Fibroblast of skin of abdomen (primary cell): ENCODE measurements at places on chromosomes 6 and 20.

DNA sequence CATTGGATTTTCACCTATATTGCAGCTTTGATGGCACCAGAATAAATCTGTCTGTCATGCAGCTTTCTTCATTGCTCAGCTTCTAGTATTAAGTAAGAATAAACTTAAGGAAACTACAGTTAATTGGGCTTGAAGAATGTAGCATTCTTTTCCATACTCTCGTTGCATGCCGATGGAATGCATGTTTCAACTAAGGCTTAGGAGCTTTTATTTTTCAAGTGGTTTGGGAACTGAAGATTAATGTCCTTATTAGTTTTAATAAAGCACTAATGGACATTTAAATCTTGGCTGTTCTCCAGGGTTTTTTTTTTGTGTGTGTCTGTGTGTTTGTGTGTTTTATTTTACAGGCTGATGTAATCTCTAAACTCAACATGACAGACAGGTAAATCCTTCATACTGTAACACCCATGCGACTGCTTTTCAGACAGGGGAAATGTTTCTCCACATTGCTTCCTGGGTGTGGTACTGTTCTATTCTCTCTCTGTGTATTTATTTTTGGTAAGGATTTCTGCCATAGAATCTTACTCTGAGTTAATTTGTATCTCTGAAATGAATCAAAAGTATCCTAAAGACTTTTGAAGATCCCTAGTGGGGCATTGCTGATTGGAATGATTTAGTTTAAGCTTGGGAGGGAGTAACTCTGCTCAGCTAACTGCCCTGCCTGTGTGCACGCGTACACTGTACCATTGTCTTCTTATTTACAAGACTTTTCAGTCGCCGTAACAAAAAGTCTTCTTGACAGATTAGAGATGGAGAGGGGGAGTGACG lies 38.0 kb downstream of the SLC9A8 start:
- DNase-seq: no peak

DNA sequence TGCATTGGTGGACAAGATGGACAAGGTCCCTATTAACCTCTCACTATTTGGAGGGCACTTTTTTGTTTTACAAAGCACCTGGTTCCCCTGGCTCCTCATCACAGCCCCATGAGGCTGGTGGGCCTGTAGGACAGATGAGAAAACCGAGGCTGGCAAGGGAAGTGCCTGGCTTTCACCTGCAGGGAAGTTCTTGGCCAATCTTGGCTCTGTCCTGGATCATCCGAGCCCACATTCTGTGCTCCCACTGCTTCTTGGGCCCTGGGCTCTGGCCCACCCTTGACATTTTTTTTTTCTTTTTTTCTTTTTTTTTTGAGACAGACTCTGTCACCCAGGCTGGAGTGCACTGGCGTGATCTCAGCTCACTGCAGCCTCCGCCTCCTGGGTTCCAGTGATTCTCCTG lies 14.7 kb downstream of the SLC13A3 start:
- no peak for DNase-seq

DNA sequence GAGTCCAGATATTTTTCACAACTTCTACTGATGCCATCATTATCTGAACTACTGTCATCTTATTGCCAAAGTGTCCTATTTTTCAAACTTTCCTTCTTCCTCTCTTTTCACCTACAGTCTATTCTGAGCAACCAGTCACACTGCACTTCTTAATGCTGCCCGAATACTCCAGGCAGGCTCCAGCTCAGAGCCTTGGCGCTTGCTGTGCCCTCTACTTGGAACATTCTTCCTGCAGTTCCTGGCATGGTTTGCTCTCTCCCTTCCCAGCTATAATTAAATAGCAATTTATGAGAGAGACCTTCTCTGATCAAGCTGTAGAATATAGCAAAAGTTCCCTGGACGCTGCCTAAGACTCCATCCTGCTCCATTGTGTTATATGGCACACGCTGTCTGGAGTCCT lies 831.6 kb downstream of the QKI start:
- DNase-seq: no peak

GRCh38 chr20:23150304-23151007 lies 64.3 kb upstream of the CD93 start:
- DNase-seq: no peak

- peak; percentile 26 for DNase-seq
These were observed 310.6 kb downstream of the PRKN start for GRCh38 chr6:162416831-162417537.

DNA sequence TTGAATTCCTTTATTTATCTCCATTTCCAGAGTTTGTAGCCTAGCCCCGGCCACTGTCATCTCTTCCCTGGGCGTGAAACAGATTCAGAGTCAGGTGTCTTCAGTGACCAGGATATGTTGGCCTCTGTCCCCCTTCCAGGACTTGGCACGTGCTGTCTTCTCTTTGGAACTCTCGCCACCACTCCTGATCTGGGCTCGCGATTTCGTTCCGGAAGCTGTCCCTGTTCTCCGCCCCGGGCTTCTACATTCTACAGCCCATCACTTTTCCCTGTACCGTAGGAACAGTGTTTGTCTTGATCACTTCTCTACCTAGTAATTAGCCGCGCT lies 739 bp downstream of the GSS start:
- peak; percentile 51 for DNase-seq

DNA sequence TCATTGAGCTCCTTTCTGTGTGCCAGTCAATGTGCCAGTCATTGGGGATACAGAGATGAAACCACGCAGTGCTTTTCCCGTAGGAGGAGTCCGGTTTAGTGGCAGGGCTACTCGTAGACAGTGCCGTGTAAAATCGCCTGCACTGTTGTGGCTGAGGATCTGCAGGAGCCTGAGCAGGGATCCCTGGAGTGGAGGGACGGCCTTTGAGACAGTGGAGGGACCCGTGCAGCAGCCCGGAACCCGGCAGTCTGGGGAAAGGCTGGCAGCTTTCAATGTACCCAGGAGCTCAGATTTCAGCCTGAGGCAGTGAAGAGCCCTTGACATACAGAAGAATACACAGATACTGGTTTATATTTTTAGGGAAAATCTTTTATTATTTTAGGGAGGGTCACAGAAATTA lies 203.3 kb downstream of the ARID1B start:
- DNase-seq: no peak

- no peak for DNase-seq
These were observed 233.2 kb upstream of the SOX4 start for GRCh38 chr6:21360336-21360735.

DNA sequence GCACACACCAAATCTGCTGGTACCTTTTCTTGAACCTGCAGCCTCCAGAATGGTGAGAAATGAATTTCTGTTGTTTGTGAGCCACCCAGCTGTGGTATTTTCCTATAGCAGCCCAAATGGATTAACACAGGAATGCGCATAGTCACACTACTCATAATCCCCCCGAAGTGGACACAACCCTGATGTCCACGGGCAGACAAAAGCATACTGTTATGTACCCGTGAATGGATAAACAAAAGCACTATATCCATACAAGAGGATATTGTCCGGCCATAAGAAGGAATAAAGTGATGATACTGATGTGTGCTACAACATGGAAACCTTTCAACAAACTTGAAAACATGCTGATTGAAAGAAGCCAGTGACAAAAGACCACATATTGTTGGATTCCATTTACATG lies 25.1 kb upstream of the RPP40 start:
- no peak for DNase-seq

- no peak for DNase-seq
These were observed 252.6 kb upstream of the CITED2 start for GRCh38 chr6:139627091-139627490.

GRCh38 chr6:74891349-74891831 lies 314.5 kb downstream of the COL12A1 start:
- DNase-seq: peak; percentile 59

- DNase-seq: peak; percentile 6
These were observed 644.3 kb downstream of the HDGFL1 start for GRCh38 chr6:23213651-23214050.

DNA sequence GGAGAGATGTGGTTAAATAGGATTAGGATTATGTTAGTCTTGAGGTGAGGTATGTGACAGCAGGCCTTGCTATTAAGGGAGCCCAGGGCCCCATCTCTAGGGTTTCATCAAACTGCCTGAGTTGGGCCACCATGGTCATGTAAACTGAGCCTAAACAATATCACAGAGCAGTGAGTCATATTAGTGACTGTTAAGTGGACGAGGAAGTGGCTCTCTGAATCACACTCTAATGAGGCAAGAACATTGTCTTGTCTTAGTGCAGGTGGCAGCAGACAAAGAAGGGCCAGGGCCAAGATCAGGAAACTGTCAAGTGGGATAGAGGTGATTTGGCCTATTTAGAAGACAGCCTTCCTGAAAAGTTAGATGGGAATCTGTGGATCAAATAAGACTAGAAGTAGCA lies 23.1 kb downstream of the ENPP3 start:
- DNase-seq: peak; percentile 6

DNA sequence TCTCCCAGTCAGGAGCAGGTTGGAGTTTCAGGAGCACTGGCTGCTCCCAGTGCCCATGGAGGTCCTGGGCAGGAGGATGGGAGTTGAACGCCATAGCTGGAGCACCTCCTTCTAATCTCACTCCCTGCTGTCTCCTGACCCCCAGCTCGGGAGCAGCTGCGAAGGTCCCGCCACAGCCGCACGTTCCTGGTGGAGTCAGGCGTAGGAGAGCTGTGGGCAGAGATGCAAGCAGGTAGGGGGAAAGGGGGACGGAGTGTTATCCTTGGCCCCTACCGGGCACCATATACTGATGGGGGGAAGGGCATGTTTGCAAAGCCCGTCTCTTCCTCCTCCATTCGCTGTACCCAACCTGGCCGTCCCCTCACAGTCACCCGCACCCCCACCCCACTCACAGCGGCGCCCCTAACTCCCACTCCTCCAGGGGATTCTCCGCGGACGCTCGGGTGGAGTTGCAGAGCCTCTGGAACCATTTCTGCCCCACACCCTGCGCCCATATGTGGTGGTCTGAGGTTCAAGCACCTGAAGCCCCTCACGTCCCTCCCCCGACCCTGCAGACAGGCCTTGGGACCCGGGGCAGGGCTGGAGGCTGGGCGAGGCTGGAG lies 16.7 kb downstream of the HSPA12B start:
- no peak for DNase-seq

GRCh38 chr6:106431972-106432371 lies 71.5 kb downstream of the CRYBG1 start:
- peak; percentile 24 for DNase-seq

DNA sequence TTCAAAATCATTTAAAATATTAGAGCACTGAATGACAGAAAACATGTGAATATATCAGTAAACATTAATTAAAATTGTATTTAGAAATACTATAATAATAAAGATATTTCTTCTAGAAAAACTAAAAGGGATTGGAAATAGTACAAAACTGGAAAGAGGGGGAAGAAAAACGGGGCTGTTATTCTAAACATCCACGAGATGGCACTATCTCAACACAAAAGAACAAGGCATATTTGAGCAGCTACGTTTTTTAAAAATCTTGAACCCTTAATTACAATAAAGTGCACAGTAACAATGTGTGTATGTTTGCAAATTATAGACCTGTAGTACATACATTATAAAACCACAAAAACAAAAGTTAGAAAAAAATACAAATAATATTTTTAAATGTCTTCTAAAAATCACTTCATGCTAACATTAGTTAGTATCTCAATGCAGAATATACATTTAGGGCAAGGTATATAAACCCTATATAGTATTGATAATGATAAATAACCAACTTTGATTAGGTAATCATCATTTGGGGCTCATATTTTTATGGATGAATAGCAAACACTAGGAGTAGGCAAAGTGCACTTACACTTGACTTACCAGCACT lies 42.5 kb upstream of the PNISR start:
- peak; percentile 15 for DNase-seq

GRCh38 chr6:130847001-130847910 lies 20.1 kb downstream of the SMLR1 start:
- no peak for DNase-seq

- no peak for DNase-seq
These were observed 194.6 kb upstream of the EYA4 start for GRCh38 chr6:133046576-133046975.

- DNase-seq: no peak
These were observed 21.9 kb upstream of the SLC17A4 start for GRCh38 chr6:25732468-25733198.

- DNase-seq: peak; percentile 28
These were observed 30.7 kb downstream of the HUS1B start for GRCh38 chr6:626236-626635.

DNA sequence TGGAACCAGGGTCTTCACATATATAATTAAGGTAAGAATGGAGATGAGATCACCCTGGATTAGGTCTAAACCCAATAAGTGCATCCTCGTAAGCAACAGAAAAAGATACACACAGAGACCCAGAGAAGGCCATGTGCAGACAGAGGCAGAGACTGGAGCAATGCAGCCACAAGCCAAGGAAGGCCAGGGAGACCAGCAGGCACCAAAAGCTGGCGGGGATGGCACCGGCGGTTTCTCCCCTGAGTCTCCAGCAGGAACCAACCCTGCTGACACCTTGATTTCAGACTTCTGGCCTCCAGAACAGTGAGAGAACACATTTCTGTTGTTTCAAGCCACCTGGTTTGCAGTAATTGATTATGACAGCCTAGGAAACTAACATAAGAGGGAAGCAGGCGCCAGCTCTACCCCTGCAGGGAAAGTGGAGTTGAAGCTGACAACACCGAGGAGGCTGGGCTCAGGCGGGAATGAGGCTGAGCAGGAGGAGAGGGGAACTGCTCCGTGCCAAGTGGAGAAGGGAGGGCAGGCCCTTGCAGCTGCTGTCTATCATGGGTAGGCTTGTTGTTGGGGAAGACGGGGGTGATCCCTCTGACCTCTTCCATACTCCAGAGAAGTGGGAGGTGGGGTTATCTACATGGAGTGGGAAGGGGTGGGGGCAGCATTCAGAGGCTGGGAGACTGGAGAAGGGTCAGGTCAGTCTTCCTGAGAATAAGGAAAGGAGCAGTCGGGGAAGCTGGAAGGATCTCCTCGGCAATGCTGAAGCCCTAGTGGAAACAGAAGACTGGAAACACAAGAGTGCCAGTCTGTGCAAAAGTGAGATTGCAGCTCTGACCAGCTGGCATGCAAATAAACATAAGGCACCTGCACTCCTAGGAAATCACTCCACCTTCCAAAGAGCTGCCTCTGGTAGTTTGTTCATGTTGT lies 72.7 kb downstream of the NFATC2 start:
- DNase-seq: no peak

DNA sequence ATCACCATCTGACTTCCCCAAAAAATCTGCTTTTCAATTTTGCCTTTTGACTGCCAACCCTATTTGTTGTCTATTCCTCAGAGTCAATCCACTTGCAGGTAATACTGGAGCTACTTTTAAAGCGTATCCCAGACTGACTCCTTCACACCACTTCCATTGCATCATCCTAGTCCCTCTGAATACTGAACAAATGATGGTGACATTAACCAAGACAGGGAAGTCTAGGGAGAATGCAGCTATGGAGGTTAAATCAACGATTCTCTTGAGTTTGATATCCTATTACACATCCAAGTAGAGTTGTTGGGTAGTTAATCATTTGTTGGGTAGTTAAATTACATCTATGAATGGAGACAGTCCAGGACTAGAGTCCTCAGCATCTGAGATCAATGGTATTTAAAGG lies 2.0 kb downstream of the OGFRL1 start:
- DNase-seq: no peak

- DNase-seq: no peak
These were observed 25.1 kb downstream of the GLP1R start for GRCh38 chr6:39073471-39074355.

- no peak for DNase-seq
These were observed 229.6 kb downstream of the FOXC1 start for GRCh38 chr6:1839361-1839760.
